ENCODE measurements at places on chromosomes 12 and 14.

GRCh38 chr14:30214461-30215090, 286.9 kb upstream of the PRKD1 start:
- peak; percentile 70 for DNase-seq

DNA sequence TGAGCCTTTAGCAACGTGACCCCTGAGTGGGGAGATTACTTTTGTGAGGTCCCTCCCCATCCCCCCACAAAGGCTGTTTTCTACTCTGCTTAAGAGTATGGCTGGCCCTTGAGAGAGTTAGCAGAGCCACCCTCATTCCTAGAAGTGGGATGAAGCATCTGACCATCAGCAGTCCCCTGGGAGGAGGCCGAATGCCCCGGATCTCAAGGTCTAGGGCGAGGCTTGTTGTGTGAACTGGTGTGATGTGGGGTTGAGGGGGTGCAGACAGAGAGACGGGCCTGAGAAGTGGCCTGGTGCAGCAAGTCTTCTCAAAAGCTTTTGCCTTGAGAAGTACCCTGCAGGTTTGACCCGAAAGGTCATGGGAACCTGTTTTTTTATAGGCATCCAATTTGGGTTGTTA, 153.0 kb upstream of the FKBP4 start:
- no peak for DNase-seq

- peak; percentile 64 for DNase-seq
Measured at GRCh38 chr14:49946320-49947141, 53.6 kb downstream of the ARF6 start.

DNA sequence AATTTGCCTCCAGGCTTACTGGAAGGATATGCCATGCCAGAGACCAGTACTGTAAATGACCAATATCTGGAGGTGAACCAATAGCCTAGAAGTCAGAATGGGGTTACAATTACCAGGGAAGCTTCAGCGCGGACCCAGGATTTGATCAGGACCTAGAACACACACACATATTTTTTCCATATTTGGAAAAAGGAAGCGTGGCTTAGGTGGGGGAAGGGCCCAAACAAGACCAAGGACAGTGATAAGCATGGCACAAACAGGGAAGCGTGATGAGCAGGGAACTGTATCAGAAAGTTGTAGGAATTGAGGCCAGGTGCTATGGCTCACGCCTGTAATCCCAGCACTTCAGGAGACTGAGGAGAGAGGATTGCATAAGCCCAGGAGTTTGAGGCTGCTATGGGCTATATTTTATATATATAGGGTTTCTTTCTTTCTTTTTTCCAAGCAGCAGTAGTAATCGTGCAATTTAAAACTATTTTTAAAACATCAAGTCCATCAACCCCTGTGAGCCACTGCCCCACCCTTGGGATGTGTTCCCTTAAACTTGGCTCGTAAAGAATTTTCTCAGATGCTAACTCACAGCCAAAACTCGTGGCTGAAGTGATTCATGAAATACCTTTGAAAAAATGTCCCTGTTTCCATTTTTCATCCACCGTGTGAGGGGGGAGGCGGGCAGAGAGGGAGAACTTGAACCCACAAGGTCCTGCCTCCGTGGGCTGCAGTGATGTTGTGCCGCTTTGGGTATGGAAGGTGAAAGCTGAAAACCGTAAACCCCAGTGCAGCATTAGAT, 16.7 kb downstream of the HRK start:
- no peak for DNase-seq

DNA sequence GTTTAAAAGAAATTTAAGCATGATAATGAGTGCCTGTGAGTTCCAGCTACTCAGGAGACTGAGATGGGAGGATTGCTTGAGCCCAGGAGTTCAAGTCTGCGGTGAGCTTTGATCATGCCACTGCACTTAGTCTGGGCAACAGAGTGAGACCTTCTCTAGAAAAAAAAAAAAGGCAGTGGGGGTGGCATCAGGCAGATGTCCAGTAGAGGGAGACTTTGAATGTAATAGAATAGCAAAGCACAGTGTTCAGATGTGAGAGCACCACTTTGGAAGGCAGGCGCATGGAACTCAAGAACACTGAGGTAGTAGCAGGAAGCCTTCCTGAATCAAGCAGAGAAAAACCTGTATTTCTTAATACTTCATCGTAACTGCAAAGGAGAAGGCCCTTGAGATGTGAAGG, 394.5 kb upstream of the GARIN6 start:
- DNase-seq, result peak; percentile 25

DNA sequence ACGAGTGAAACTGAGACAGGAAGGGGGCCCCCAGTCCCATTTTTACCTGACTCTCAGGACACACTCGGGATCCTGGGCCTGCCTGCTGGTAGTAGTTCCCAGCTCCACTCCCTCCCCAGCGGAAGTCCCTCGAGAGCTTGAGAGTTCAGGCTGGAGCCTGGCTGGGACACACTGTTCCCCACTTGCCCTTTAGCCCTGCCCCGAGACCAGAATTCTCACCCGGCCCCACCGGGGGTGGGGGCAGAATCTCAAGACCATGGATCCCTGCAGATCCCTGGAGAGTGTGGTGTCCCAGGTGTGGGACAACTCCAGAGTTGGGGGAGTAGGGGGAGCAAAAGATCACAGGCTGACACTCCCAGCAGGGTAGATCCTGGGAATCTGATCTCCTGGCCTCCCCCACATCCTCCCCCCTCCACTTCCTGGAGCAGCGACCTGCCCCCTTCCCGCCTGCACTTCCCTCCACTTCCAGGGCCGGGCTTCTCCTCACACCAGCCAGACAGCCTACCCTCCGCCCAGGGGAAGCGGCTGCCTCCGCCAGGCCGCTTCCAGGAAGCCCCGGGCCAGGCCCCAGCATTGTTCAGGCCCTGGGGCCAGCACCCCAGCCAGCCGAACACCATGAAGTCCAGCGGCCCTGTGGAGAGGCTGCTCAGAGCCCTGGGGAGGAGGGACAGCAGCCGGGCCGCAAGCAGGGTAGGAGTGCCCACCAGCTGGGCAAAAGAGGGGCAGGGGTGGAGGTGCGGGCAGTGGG, at the start of gene TNS2:
Gene TNS2 (plus strand): TSS at position 495 of the 748 bp plus-strand sequence. CDS start 121 bp downstream, at position 616.
- no peak for DNase-seq

DNA sequence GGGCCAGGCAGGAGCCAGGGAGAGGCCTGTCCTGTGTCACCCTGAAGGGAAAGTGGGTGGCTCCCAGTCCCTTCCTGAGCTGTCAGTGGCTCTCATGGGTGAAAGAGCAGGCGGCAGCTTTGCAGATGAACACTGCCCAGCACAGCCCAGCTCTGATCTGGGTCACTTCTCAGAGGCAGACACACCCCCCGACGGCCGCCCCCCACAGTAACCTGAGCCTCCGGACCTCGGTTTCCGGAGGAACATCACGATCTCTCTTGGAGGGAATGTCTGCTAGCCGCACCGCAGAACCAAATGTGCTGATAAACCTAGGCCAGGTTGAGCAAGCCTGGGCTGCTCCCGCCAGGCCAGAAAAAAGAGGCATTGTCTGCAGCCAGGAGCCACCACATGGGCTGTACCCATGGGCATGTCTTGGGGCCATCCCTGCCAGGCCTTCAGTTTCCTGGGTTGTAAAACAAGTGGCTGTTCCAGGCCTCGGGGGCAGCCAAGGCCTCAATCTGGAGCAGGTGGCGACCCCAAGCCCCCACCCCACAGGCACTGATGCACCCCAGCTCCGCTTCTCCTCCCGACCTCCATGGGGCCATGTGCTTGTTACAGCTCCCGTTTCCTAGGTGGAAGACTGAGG, 57.6 kb downstream of the NCOR2 start:
- no peak for DNase-seq

- no peak for DNase-seq
Measured at GRCh38 chr12:121866331-121866730, 7.7 kb upstream of the HPD start.

DNA sequence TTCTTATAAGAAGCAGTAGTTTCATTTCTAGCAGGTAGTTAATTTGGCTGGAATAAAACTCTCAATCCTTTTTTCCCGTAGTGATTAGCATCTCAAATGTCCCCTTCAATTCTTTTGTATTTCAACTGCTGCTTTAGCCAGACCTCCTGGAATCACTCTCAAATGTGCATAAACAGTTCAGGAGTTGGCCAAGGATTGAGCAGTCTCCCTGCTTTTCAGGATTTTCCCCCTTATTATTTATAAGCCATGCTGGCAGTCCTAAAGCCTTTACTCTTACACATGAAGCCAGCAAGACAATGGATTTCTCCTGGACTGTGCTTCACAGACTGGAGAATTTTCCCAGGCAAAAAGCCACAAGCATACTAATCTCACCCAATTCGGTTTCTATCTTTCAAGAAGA, 950.1 kb downstream of the VRK1 start:
- DNase-seq, result no peak

- no peak for DNase-seq
Measured at GRCh38 chr12:94762259-94762942, 112.0 kb upstream of the TMCC3 start.

DNA sequence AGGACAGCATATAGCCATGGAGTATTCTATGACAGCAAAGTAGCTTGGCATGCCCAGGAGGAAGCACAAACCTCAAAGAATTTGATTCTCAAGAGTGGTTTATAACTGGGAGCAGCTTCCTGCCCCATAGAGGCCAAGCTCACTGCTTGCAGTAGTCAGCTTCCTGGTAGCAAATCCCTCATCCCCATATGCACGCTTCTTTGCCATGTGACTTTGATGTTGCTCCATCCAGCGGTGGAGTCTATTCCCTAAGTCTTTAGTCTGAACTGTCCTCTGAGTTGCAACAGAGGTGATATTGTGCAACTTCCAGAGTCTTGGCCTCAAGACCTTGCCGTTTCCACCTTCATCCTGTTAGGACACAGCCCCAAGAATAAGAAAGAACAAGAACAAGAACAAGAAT, 996.8 kb upstream of the TMEM132C start:
- no peak for DNase-seq

DNA sequence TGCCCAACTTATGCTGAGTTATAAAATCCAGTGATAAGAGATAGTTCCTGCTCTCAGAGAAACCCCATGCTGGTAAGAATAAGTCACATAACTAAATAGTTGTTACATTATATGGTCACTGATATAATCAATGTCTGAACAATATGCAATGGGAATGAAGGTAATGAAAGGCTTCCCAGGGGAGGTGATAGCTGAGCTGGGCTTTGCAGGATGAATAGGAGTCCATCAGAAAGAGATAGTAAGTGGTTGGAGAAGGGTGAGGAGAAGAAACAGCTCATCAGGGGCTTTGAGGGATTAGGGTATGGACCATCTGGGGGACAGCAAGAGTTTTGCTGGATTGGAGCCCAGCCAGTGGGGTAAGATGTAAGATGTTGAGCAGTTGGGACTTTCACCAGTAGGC, 266.7 kb upstream of the CRY1 start:
- DNase-seq, result no peak

DNA sequence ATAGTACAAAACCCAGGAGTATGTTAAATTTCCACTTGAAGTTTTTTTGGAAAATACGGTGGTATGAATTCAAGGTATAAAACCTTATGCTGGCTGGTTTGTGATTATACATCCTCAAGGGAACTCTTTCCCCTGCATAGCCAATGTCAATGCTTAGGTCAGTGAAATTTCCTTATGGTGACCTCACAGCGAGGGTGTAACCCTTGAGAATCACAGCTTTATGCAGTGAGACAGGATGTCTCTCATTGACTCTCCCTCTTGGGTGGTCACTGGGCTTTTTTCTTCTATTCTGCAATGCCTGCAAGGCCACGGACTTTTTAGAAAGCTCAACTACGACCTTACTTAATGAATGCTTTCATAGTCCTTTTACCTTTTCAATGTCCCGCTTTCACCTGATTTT, 64.4 kb downstream of the TMTC1 start:
- DNase-seq, result no peak

DNA sequence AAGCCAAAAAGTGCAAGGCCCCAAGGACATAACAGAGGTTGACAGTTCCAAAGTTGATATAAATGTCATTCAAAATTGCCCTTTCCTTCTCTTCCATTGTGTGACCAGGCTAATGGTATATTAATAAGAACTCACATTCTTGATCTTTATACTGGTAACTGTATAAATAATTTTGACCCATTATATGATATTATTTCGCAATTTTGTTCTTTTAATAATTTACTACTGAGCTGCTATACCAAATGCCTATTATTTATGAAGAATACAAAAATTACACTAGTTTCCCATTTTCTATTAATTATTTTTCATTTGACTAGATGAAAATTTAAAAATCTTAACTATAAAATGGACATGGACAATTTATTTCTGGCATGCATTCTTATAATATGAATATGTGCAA, 370.2 kb downstream of the SOX5 start:
- DNase-seq, result no peak

- DNase-seq, result no peak
Measured at GRCh38 chr14:105471823-105472485, 2.7 kb upstream of the CRIP2 start.

DNA sequence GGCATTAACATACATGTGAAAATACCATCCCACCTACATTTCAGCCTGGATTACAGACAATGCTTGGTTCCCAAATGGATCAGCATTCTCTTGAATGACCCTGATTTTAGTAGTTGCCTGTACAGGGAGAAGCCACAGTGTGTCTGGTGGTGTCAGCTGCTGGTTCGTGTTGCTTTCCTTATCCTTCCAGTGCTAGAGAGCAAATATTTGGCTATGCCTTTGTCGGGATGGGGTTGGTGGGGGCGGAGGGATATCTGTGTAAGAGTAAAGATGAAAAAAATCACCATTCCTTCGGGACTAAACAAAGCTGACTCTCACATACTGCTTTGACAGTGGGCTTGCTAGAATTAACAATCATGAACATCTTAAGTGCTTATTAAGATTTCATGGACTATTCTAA, 96.0 kb downstream of the PTPRR start:
- DNase-seq, result no peak

GRCh38 chr14:90505531-90505930, 108.7 kb downstream of the CALM1 start:
- DNase-seq, result no peak

DNA sequence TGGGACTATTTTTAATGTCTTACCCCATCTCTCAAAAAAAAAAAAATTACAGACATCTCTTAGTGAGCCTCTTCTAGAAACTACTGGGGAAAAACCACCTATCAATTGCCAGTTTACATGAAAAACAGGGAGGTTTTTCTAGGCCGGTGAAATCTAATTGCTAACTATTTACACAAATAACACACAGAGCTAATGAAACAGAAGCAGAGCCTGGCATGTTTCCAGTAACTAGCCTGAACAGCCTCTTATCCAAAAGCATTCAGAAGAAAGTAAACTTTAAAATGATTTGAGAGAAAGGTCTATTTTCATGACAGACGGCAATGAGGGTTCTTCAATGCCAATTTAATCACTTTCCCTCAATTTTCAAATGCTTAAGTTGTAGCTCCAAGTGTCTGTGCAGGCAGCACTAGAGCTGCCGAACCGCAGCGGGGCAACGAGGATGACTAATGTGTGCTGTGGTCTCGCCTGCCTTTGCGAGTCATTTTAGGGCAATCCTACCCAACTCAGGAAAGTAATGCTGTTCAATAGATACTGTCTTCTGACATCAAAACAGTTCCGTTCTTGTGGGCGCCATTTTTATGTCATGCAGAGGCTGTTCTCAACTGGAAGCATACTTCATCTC, 84.6 kb downstream of the SETD3 start:
- peak; percentile 77 for DNase-seq

- no peak for DNase-seq
Measured at GRCh38 chr14:51367600-51367931, 127.5 kb downstream of the TMX1 start.

DNA sequence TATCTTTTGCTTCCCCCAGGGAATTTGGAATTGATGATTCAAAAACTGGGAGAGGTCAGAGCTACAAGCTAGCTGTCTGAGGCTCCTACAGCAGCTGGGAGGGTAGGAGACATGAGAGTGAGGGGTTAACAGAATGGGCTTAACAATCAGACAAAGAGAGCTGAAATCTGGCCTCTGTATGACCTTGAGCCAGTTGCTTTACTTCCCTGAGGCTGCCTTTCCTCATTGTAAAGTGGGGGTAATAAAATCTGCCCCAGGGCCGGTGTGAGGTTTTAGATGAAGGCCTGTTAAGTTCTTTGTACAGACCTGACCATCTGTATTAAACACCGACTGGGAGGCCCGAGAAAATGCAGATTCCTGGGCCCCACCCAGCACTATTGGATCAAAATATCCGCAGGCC, 164.3 kb upstream of the NOS1 start:
- no peak for DNase-seq
